HFF-Myc (cell line): ENCODE measurements at places on chromosomes 3 and 15.

DNA sequence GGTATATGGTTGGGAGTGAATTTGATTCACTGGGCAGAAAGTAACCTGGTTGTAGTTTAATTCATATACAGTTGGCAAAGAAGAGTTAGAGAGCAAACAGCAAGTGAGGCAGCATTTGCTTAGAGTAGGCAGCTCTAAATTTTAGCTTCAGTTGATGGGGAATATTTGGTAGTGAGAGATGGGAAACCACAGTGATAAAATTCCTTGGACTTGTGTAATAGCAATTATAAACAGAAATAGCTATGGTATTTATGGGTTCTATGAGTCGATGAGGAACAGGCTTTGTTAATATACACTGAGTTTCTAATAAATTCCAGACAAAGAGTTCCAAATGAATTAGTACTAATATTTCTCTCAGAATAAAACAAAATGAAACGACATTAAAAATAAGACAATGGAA is 894.0 kb downstream of the ROBO2 start:
- no peak for DNase-seq

DNA sequence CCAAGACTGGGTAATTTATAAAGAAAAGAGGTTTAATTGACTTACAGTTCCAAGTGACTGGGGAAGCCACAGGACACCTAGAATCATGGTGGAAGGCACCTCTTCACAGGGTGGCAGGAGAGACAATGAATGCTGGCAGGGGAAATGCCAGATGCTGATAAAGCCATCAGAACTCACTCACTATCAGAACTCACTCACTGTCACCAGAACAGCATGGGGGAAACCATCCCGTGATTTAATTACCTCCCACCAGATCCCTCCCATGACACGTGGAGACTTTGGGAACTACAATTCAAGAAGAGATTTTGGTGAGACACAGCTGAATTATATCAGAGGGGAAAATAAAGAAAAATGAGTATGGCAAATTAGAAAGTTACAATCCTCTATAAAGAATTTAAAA is 310.9 kb downstream of the BCHE start:
- DNase-seq, result no peak

DNA sequence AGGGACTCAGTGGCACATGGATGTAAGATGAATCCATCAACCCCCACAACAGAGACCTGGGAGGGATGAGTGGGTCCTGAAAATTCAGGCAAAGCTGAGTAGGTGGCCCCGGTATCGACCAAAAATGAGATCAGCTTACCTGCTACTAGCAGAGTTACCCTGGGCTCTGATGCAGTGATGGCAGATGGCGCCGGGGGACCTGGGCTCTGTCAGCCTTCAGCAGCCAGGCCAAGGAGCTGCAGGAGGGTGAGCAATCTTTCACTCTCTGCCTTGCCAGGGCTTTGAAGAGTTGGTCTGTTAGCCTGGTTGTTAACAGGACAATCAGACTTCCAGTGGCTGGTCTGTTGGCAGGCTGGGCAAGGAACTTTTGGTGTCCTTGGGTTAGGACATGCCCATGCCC is 1054.8 kb downstream of the SI start:
- no peak for DNase-seq

- DNase-seq, result no peak
Measured at GRCh38 chr15:78120523-78120922, 10.7 kb downstream of the CIB2 start.

DNA sequence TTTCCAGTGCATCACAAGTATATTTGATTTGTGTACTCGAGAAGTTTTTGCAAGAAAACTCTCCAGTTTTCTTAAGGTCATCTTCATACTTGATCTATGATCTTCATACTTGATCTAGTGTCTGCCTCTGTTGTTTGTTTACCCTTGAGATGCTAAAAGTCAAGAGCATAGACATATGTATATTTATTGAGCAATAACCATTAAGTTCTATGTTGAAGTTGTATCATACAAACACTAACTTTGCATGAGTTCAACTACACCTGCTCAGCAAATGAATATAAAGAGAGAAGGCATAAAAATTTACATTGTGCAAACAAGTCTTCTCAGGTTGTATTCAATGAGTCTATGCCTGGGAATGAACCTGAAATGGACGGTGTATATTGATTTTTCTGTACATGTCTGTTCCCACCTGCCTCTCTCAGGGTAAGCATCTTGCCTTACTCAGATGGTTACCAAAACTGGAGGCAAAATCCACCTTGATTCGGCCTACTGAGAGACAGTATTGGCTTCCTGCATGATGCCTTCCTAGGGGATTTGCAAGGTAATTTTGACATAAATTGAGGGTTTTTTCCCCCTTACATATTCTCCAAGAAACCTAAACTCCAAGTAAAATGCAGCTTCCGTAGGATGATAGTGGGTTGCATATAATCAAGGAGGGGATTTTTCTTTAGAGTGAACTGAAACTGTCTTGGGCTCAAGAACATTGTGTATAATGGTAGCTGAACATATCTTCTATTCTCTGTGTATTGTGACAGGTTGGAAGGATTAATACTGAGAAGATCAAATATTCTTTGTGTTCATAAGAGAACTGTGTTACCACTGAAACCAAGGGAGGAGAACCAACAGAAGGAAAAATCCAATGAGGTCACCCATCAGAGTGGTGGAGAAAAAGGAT is 110.4 kb downstream of the FILIP1L start:
- no peak for DNase-seq

DNA sequence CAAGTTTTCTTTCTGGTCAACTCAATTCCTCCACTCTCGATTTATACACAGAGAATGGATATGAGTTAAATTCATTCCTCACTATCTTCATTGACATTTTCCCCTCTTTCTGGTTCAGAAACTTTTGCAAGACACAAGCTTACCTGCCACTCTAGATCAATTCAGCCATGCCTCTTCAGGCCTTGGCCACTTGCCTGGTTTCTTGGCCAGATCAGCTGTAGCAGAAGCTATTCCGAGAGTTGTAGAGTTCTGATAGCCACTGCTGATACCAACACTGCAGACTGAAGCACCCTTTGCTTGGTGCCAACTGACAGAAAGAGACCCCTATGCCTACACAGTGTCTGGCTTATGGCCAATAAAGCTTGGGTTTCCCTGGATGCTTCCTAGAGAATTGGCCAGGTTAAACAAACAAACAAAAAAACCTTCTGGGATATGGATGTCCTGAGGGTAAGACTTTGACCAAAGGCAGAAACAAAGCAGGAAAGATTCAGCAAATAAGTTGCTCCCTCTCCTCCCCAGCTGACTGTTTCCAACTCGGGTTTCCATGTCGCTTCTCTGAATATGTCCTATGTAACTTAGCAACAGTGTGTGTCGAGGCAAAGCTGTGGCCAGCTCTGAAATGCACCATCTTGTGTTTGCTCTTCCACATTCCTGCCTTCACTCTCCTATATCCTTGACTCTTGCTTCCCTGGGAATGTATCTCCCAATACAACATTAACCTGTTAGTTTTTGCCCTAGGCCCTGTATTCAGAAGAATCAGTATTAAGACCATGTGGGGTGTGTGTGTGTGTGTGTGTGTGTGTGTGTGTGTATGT is 521.6 kb downstream of the EPHA3 start:
- DNase-seq, result no peak

GRCh38 chr3:184952671-184953070 is 140.7 kb downstream of the VPS8 start:
- no peak for DNase-seq

DNA sequence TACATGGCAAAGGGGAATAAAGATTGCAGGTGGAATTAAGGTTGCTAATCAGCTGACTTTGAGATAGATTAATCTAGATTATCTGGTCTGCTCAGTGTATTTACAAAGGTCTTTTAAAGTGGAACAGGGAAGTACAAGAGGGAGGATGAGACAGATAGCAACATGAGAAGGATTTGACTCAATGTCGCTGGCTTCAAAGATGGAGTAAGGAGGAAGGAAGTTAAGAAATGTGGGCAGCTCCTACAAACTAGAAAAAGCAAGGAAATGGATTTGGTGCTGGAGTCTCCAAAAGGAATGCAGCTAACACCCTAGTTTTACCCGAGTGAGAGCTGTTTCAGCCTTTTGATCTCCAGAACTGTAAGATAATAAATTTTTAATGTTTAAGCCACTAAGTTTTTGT is 180.7 kb upstream of the TTC14 start:
- DNase-seq, result no peak
